Stimulated activated CD8-positive, alpha-beta memory T cell treated with anti-CD3 and anti-CD28 coated beads, Interleukin-4, amount 100 ng/mL, for 24 hours (primary cell): ENCODE measurements at places on chromosomes 4 and X.

DNA sequence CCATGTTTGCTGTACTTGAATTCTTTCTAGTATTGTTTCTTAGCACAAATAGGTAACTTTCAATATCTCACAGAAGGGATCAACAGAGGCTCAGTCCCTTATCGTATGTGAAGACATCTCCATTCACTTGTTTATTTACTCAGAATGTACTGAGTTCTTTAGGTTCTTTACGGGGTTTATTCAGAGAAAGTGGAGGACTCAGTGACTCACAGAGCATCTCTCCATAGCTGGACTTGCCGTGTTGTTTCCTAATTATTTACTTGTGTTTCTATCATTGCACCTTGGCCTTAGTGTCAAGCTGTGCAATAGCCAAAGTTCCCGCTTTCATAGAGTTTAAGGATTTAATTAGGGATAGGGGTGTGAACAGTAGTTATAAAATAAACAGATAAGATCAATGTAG lies 57.1 kb downstream of the RHOH start:
- no peak for DNase-seq

GRCh38 chrX:48509619-48510018 lies 827 bp downstream of the PORCN start:
- no peak for DNase-seq

DNA sequence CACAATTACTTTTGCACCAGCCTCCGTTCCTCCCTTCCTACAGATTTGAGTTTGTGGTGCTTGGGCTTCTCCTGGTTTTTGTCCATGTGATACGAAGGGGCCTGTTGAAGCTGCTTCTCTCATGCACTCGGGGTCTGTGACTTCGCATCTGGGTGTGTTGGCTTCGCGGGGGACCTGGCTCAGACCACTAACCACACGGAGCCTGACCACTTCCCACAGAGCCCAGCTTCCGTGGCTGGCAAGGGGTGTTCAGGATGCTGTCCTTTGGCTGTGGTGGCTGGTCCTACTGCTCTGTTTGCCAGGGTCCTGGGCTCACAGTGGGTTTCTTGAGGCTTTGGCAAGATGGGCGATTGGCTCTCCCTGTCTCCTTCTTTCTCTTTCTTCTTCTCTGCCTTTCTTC lies 19.8 kb upstream of the XG start:
- DNase-seq = no peak

DNA sequence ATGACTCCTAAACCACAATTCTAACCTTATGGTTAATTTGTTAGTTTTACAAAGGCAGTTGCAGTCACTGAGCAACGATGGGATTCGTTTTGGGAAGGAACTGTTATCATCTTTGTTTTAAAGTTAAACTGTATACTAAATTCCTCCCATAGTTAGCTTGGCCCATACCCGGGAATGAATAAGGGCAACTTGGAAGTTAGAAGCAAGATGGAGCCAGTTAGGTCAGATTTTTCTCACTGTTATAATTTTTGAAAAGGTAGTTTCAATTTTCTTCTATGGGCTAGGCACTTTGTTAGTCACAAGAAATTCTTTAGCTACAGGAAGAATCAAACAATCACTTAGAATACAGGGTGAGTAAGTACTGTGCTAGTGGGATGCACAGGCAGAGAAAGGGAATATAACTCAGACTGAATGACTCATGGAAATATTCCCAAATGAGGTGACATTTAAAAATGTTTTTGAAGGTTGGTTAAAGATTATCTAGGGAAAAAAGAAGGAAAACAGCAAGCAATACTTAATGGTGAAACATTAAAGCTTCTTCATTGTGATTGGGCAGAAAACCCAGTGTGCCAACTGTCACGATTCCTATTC lies 153.6 kb downstream of the MAGEB17 start:
- no peak for DNase-seq

DNA sequence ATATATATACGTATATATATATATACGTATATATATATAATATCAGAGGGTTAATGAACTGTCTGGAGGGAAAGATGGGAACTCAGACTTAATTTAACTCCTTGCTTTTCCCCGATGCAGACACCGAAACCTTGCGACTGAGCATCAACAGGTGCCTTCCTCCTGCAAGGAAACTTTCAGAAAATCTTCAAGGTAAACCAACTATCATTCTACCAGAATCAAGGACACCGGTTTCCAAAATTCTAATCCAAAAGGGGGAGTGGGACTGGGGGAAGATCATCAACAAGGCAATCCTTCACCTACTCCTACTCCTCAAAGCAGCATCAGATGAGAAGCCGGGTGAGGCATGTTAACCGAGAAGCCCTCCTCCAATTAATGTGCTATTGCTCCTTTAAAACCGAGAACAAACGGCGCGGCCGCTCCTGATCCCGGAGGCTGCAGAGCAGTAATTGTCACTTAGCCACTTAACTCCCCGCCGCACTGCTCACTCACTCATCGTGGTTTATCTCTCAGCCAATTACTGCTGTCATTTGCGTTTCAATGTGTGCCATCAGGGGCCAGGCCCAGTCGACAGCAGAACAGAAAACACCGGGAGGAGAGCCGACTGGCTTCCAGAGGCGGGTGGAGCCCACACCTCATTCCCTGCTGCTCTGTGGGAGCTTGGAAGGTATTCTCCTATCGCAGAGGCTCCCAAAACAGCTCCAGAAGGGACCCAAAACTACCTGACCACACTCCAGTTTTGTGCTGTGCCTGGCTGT lies 61.7 kb downstream of the MAML3 start:
- DNase-seq = no peak

- DNase-seq = no peak
Measured at GRCh38 chrX:39930786-39931528, 166.8 kb downstream of the BCOR start.

GRCh38 chr4:129829373-129829772 lies 733.4 kb downstream of the C4orf33 start:
- no peak for DNase-seq

- no peak for DNase-seq
Measured at GRCh38 chr4:158521484-158522088, at the start of gene RXFP1. TSS of gene RXFP1 (plus strand) at chr4:158521882. CDS start at chr4:158521977, 95 bp downstream.

DNA sequence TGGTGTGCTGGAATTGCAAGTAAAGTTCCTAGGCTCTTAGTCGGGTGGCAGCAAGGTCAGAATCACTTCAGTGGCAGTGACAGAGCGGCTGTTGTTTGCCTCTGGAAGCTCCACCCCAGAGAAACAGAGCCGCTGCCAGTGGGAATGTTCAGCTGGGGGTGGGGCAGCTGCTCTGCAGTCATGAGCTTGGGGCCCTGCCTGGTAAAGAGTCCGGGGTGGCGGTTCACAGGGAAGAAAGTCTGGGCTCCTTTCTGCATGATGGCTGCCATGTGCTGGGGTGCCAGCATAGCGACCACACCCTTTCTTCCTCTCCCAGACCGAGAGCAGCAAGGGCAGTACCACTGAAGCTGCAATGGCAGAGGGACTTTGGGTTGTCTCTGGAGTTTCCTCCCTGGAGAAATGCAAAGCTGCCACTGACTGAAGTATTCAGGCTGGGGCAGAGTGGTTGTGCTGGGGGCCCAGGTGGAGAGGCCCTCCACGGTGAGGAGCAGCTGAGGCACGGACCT lies 108.8 kb upstream of the CENPE start:
- DNase-seq = no peak

GRCh38 chr4:137180349-137180748 lies 351.9 kb downstream of the PCDH18 start:
- no peak for DNase-seq

DNA sequence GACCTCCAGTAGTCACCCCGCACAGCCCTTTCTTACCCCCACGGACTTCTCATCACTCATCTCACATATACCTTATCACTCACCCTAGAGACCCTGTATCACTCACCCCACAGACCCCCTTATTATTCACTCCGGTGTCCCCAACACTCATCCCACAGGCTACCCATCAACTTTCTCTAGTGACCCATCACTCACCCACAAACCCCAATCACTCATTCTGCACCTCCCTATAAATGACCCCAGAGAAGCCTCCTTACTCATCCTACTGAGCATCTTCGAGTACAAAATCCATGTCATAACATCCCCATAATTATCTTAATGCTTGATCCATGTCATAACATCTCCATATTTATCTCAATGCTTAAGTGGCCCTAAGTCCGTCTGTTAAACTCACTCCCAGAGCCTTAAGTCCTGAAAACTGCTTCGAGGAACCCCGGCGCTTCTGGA lies 934 bp downstream of the ZNF41 start:
- DNase-seq = no peak

- DNase-seq = no peak
Measured at GRCh38 chr4:140156529-140157171, 2.7 kb upstream of the MAML3 start.

DNA sequence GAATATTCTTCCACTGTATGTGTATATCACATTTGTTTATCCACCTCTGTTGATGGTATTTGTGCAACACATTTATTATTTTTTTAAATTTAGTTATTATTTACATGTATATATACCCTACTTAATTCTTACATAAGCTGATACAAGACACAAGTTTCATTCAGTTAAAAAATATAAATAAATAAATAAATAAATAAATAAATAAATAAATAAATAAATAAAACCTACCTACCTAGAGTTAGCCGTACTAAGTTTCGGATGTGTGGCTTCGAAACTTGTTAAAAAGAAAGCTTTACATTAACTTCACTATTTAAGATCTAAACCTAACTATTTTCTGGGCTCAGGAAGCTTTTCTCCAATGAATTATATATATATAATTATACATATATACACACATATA lies 23.3 kb upstream of the REPS2 start:
- no peak for DNase-seq
